ENCODE measurements at places on chromosomes 5 and 9.

GRCh38 chr9:120507936-120508510 lies 71.9 kb downstream of the CDK5RAP2 start:
- DNase-seq, result no peak

- peak; percentile 27 for DNase-seq
Observed at GRCh38 chr5:15234366-15234765, 265.6 kb upstream of the FBXL7 start.

DNA sequence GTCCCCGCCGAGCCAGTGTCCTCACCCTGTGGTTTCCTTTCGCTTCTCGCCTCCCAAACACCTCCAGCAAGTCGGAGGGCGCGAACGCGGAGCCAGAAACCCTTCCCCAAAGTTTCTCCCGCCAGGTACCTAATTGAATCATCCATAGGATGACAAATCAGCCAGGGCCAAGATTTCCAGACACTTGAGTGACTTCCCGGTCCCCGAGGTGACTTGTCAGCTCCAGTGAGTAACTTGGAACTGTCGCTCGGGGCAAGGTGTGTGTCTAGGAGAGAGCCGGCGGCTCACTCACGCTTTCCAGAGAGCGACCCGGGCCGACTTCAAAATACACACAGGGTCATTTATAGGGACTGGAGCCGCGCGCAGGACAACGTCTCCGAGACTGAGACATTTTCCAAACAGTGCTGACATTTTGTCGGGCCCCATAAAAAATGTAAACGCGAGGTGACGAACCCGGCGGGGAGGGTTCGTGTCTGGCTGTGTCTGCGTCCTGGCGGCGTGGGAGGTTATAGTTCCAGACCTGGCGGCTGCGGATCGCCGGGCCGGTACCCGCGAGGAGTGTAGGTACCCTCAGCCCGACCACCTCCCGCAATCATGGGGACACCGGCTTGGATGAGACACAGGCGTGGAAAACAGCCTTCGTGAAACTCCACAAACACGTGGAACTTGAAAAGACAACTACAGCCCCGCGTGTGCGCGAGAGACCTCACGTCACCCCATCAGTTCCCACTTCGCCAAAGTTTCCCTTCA lies 1.4 kb downstream of the GLIS3 start:
- DNase-seq, result peak; percentile 50

GRCh38 chr9:121889990-121890563 lies 203.0 kb downstream of the TTLL11 start:
- peak; percentile 71 for DNase-seq

GRCh38 chr5:158922816-158923215 lies 176.9 kb downstream of the EBF1 start:
- no peak for DNase-seq

DNA sequence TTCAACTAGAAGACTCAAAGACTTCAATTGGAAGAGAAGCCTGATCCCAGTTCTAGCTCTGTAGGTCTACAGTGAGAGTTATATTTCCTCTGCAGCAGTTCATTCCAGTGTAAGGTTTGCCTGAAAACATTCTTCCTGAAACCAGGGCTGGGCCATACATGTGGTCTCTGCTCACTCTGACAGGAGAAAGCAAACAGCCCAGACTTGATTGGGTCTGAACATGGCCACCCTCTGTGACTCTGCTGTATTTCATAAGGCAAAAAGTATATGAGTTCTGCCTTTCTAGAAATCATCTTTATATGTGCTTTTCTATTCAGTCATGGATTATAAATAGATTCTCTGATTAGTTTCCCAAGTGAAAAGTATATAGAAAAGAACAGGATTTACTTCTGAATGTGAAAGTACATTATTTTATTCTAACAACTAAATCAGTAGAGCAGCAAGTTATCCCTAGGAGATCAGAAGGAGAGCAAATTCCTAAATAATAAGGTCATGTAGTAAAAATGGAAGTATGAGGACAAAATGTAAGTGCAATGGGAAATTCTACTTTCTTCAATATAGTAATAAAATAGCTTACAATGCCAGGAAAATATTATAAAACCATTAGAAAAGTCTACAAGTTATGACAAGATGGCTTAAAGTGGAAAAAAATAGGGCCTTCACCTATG lies 144.3 kb downstream of the EFNA5 start:
- DNase-seq, result peak; percentile 50

DNA sequence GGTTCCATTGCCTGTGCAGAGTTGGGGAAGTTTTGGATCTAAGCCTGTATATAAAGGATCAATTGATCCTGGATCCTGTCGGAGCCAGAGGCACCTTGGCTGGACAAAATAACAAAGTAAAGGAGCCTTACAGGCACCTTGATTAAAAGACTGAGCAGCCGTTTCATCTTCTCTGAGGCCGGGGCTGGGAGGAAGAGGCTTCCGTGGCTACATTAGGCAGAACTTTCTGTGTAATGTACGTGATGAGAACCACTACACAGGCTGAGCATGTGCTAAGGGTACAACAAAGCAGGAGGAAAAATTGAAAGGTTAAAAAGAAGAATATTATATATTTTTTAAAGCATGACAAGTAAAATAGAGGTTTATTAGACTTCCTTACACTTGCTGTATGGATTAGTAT lies 37.0 kb downstream of the IL31RA start:
- no peak for DNase-seq

DNA sequence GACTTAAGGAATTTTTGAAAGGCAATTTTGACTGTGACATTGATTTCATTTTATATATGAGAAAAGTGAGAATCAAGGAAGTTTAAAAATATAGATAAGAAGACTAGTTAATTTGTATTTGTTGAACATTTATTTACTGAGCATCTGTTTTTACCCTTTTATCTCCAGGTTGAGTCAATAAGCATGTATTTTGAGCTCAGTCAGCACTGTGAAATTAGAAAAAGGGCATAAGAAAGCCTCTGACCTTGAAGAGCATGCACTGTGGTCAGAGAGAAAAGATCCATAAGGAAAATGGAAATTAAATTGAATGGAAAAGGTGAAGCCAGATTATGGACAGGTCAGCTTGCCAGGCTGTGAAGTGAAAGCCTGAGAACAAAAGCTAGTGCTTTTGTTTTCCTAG lies 44.4 kb downstream of the ELL2 start:
- no peak for DNase-seq

DNA sequence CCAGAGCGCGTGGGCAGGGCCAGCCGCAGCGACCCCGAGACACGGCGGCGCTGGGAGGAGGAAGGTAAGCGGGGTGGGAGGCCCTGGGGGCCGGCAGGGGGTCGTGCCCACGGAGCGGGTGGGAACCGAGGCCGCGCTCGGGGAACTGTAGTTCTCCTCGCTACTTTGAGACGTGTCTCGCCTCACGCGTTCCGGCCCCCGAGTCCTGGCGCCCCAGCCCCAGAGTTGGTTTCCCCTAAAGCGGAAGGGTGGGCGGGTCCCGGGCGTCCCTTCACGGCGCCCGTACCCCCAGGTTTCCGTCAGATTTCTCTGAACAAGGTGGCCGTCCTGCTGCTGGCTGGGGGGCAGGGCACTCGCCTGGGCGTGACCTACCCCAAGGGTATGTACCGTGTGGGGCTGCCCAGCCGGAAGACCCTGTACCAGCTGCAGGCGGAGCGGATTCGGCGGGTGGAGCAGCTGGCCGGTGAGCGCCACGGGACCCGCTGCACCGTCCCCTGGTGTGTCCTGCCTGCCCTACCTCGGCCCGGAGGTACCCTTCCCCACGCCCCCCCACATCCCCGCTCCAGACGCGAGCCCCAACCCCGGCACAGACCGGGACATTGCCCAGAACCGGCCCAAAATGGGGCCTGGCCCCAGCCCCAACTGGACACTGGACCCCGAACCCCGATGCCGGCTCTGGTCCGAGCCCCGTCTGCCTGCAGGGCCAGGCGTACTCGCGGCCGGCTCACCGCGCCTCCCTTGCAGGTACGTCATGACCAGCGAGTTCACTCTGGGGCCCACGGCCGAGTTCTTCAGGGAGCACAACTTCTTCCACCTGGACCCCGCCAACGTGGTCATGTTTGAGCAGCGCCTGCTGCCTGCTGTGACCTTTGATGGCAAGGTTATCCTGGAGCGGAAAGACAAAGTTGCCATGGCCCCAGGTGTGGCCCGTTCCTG lies 709 bp downstream of the UAP1L1 start:
- DNase-seq, result no peak

- DNase-seq, result peak; percentile 52
Observed at GRCh38 chr9:97518909-97519307, 17.4 kb downstream of the TMOD1 start.

DNA sequence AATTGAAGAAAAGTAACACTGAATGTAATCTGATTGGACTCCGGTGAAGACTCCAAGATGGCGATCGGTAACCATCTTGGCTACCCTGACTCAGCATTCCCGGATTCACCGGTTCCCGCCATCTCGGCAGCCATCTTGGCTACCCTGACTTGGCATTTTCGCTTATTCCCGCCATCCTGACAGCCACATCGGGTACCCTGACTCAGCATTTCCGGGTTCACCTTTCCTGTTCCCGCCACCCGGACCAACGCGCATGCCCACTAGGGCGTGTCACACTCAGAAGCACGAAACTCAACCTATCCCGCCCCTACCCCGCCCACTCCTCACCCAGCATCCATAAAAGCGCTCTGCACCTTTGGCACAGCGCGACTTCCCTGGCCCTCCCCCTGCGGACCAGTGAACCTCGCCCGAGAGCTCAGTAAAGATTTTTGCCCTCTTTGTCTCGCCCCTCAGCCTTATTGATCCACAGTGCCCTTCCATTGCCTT lies 17.2 kb downstream of the SPTLC1 start:
- peak; percentile 90 for DNase-seq

DNA sequence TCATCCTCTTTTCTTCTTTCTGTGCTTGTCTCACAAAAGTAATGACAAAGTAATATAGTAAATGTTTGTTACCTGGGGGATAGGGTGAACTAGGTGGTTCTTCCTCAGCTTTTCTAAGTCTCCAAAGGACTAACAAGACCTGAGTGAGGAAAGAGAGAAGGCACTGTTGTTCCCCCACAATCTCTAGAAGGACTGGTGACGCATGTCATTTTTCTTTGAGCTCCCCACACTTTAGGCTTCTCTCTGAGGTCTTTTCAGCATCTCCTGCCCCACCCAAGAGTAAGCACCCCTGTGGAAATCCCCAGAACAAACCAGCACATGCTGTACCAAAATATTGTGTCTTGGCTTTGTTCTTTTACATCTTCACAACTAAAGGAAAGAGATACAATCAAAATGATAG lies 2.4 kb upstream of the IL7R start:
- no peak for DNase-seq

GRCh38 chr5:132962429-132963021 lies 909 bp downstream of the AFF4 start:
- peak; percentile 77 for DNase-seq

DNA sequence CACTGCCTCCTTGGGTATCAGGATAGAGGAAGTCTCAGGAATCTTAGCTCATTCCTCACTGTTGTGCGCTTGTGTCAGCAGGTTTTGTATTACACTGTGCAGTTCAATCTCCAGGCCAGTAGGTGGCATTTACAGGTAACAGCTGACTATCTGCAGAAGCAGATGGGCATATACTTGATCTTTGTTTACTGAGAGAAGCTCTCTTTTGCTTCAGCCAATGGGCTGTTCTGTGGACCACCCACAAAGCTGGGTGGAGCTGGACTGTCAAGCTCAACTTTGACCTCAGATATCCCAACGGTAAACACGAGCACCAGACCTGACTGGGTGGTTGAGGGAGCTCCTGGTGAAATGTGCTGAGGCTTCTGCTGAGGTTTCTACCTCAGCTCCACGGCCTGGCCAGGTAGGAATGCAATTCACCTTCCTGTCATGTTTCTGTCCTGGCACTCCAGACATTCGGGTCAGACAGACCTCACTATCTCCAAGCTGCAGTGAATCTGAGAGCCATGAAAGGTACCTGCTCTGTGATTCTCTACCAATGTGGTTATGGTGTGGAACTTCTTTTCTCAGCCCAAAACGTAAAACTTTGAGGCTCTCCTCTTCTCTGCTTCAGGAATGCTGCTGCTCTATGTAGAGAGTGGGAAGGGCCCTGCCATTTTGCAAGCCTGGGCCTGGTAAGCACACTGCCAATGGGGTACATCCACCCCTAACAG lies 167.9 kb upstream of the ACTBL2 start:
- peak; percentile 78 for DNase-seq

- no peak for DNase-seq
Observed at GRCh38 chr5:59648038-59648831, 245.3 kb downstream of the PDE4D start.

DNA sequence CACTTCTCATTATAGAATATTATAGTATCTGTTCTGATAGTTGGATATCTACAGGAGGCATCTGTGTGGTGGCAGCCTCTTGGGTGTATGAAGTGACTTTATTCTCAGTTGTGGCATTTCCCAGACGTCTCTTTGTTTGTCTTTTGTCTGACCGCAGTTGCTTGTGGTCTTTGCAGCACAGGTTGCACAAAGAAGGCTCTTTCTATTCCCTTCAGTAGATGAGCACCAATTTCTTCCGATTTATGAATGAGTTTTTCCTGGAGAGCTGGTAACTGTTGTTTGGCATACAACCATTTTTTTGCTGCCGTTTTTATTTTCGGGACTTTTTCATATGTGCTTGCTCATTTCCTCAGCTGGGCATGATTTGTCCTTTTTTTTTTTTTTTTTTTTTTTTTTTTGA lies 56.4 kb upstream of the MYO10 start:
- DNase-seq, result no peak

DNA sequence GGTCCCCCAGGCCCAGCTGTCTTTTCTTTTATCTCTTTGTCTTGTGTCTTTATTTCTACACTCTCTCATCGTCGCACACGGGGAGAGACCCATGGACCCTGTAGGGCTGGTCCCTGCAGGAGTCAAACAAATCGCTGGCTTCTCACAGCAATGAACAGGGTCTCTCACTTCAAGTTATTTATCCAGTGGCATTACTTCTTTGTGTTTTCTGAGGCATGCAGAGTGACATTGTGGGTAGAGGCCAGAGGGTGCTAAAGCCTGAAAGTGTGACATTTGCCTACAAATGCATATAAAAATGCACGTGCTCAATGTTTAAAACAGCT lies 127.6 kb downstream of the ST8SIA4 start:
- DNase-seq, result no peak

DNA sequence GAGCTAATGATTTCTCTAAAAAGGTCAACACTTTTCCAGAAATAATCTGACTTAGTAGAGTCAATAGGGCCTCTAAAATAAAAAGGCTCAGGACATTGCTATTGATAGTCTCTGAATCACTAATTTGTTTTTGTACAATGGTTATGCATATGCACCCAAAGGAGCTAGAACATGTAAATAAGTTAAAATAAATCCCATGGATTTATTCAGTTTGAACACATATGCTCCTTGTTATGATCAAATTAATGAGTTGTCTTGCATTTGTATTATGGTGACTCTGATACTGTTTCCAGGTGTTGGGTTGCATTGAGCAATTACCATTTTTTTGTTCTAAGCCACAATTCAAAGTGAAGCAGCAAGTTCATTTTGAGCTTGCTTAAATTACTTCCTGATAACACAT lies 276.0 kb upstream of the TUSC1 start:
- no peak for DNase-seq

DNA sequence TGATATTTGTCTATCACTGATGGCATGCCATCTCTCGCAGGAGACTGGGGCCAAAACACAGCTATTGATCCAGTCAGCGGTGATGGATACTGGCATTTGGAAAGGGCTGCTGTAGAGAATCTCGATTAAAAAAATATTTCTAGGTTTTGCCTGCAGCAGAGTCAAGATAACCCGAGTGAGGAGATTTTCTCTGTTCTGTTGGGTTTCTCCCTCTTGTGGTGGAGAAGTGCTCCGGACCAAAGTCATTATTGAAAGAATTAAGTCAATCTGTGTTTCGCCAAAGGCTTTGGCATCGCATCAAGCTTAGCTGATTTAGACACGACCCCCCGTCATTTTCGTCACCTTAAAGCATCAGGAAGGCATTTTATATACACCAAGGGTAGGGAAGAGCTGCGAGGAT lies 97.1 kb upstream of the IRX2 start:
- no peak for DNase-seq

Data from iris pigment epithelial cell (primary cell).